ENCODE measurements at places on chromosomes 16 and 17.

GRCh38 chr17:49234509-49235080 is 4.0 kb upstream of the PHOSPHO1 start:
- DNase-seq: no peak

GRCh38 chr17:2893422-2893914 is 97.2 kb downstream of the RAP1GAP2 start:
- no peak for DNase-seq

- DNase-seq: no peak
Measured at GRCh38 chr17:74641224-74641957, 17.9 kb upstream of the CD300E start.

DNA sequence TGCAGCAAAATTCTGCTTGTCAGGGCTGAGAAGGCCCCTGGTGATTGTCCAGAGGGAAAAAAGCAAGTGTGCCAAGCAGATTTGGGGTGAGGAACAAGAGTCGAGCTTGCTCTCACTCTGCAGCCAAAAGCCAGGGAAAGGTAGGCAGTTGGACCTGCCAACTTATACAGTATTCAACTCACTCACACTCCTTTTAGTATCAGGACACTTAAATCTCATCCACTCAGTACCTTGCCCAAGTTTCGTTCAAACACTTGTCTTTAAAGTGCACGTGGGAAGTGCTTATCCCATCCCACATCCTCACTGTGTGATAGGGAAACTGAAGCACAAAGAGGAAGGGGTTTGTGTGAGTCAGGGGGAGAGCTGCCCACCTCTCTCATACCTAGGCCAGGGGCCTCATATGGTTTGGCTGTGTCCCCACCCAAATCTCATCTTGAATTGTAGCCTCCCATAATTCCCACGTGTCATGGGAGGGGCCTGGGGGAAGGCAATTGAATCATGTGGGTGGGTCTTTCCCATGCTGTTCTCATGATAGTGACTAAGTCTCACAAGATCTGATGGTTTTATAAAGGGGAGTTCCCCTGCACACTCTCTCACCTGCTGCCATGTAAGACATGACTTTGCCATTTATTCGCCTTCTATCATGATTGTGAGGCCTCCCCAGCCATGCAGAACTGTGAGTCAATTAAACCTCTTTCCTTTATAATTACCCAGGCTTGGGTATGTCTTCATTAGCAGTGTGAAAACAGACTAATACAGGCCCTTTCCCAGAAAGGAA is 25.6 kb upstream of the CES5A start:
- DNase-seq: no peak

DNA sequence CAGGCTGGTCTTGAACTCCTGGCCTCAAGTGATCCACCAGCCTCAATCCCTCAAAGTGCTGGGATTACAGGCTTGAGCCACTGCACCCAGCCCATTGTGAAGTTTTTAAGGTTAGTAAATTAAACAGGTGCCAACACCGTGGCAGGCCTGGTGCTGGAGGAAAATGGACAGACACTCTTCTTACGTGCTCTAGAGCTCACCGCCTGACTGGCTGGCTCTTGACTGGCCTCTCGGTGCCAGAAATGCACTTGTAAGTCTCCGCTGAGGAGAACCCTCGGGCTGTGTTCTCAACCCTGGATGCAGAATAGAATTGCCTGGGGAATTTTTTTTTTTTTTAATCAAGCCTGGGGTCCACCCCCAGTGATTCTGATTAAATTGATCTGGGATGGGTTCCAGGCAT is 10.3 kb upstream of the HAS3 start:
- no peak for DNase-seq

GRCh38 chr16:57807252-57807967 is 5.1 kb upstream of the KIFC3 start:
- no peak for DNase-seq
